ENCODE measurements at places on chromosomes 6 and 20.

DNA sequence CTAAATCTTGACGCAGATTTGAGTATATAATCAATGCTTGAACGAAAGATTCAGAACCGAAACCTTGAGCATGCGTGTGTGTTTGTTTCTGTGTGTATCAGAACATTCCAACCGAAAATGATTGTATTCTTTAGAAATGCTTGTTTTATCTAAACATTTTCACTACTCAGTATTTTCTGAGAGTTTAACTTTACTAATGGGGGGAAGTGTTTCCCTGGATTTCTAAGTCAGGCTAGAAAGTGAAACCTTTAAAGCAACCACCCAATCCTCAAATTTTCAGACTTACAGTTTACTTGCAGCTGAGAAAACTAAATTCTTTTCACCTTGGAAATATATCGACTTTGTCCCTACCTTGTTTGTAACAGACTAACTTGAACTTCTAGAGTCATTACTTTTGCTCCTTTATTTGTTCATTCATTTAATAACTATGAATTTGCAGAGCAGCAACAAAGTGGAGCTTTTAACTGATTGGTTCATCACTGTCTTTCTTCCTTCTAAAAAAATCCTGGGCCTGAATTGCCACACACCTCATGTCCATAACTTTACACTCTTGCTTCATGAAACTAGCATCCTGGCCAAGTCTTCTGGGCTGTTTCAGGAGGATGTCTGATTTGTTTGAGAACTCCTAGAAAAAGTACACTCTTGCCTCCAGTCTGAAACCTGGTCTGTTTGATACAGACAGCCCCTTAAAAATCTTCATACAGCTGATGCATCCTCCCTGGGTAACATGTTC lies 77.8 kb upstream of the XRN2 start:
- DNase-seq = no peak

DNA sequence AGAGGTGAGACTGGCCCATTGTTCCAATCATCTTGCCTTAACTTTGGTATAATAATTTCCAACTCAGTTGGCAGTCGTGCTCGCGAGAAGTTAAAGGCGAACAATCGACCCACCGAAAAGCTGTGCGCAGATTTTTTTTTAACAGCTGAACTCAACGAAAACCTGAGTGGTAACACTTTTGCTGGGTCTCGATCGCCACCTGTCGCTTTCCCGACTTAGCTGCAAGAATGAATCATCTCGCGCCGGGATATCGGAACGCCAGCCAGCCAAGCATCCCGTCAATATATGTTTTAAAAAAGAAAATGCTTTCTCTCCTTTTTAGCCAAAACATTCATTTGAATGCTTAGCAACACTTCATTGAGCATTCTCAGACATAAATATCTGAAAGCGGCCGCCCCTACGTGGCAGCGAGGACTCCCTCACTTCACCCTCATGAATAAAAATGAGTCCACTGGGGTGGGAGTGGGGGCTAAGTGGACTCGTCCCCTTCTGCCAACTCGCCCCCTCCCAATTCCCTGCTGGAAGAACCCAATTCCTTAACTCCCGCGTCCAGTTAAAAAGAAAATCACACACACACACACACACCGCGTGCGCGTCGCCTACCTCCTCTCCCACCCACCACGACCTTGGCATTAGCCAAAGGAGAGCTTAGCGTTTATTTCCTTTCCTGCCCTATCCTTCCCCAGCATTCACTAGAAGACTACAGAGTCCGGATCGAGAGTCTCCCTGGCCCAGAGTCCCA lies 1.5 kb downstream of the COL12A1 start:
- peak; percentile 51 for DNase-seq

- DNase-seq = no peak
Measured at GRCh38 chr20:60107621-60108390, 149.6 kb downstream of the CDH26 start.

DNA sequence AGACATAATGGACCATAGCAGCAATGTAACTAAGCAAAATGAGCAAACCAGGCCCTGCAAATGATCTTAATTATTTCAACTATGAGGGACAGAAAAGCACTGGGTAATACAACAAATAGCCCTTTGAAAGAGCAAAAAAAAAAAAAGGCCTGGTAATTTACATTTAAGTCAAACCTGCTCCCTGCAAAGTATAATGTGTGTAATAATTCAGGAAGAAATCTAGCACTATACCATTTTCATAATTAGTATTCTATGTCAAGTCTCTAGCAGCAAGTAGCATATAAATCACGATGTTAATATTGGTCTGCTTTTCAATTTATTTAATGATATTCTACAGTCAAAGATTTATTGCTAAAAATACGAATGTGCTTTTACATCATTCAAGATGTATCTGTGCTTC lies 489.6 kb downstream of the BMP2 start:
- no peak for DNase-seq

DNA sequence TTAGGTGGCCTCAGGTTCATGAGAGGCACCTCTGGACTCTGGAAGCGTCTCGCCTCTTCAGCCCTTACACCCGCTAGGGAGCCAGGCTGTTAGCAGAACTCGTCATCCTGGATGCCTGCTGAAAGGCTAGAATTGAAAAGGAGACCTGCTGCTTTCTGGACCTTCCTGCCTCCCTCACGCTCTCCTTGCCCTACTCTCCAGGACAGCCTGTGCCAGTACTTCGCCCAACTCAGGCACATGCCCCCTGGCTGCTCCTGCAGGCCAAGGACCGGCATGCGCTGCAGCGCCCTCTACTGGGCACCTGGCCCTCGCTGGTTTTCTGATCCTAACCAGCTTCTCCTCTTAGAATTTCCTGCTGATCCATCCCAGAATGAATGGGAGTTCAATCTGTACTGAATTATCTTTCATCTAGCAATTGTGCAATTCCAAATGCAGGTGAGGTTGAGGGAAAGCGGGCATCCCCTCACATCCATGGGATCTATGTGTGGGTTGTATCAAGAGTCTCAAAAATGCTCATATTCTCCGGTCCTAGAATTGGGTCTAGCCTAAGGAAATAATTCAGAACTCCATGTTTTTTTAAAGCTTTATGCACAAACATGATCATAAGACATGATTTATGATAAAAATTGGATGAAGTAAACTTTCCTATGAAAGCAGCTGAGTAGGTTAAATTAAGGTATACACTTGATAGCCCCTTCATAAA lies 78.0 kb downstream of the PTPN1 start:
- peak; percentile 67 for DNase-seq

GRCh38 chr6:147642458-147642857 lies 134.0 kb downstream of the SAMD5 start:
- DNase-seq = no peak

GRCh38 chr6:19317431-19317986 lies 519.7 kb upstream of the ID4 start:
- DNase-seq = no peak

GRCh38 chr6:20483887-20484497 lies 50.3 kb upstream of the CDKAL1 start:
- no peak for DNase-seq

- DNase-seq = no peak
Measured at GRCh38 chr20:63744574-63745423, 5.2 kb downstream of the SLC2A4RG start.

DNA sequence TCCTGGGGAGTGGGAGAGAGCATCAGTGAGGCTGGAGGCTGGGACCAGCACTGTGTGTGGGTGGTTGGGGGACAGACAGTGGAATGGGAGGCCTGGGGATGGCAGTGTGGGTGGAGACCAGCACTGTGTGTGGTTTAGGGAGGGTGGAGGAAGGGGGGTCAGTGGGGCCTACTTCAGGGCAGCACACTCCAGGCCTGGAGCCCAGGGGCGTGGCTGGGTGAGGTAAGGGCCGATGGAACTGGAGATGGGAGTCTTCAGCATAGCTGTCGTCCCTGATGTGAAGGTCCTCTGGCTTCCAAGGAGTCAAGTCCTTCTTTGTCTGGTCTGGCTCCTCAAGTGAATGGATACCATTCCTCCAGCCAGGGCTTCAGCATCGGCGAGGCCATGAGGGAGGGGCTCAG lies 18.6 kb downstream of the KCNK17 start:
- DNase-seq = no peak

GRCh38 chr20:24146231-24146634 lies 157.7 kb upstream of the GGTLC1 start:
- no peak for DNase-seq

DNA sequence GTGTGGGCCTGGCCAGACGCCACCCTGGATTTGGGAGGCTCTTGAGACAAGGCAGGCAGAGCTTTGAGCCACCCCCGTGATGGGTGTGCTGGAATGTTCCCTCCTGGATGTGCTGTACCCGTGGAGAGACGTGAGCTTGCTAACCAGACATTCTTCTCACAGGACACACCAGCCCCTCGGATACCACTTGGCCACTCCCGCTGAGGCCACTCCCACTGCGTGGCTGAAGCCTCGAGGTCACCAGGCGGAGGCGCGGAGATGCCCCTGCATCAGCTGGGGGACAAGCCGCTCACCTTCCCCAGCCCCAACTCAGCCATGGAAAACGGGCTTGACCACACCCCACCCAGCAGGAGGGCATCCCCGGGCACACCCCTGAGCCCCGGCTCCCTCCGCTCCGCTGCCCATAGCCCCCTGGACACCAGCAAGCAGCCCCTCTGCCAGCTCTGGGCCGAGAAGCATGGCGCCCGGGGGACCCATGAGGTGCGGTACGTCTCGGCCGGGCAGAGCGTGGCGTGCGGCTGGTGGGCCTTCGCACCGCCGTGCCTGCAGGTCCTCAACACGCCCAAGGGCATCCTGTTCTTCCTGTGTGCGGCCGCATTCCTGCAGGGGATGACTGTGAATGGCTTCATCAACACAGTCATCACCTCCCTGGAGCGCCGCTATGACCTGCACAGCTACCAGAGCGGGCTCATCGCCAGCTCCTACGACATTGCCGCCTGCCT lies 14.1 kb downstream of the SLCO4A1 start:
- DNase-seq = no peak

DNA sequence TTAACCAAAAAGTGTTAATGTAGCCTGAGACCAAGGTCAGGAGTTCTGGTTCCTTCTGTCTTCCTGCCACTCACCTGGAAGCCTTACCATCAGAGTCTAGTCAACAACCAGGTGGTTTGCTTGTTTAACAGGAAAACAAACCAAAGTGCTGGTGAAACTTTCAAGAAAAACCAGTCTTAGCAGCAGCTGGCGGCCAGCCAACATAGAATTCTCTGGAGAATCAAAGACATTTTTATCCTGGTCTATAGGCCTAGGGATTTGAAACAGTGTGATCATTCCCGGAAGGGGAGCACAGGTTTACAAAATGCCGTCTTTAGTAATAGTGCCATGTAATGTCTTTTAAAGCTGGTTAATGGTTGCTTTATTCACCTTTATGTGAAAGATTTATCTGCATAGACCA lies 146.6 kb upstream of the AKIRIN2 start:
- no peak for DNase-seq

GRCh38 chr20:18543216-18543615 lies 24.0 kb upstream of the SMIM26 start:
- DNase-seq = no peak

DNA sequence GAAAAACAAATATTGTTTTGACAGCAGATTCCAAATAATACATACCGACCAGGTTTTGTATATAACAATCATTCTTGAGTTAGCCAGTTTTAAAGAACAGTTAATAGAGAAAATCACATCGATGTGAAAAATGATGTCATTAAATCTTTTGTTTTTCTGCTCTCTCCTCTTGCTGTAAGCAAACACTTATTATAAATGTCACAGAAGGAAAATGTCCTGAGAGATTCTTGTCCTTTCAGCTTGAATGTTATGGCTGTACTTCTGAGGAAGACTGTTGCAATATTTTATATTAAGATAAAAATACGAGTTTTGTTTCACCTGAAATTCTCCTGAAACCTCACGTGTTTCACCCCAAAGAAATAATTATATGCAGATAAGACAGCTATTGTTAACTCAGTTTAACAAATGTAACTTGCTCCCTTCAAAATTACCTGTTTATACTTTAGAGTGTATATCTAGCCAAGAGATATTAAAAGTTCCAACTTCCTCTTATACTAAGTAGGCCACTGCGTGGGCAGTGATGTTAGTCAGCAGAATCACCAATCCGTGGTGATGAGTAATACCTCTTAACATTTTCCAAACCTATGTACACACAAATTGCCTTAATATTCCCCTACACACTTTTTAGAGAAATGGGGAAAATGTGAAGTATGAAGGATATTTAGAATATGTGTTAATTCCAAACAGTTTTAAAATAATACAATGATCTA lies 1111.4 kb upstream of the CITED2 start:
- DNase-seq = peak; percentile 61

DNA sequence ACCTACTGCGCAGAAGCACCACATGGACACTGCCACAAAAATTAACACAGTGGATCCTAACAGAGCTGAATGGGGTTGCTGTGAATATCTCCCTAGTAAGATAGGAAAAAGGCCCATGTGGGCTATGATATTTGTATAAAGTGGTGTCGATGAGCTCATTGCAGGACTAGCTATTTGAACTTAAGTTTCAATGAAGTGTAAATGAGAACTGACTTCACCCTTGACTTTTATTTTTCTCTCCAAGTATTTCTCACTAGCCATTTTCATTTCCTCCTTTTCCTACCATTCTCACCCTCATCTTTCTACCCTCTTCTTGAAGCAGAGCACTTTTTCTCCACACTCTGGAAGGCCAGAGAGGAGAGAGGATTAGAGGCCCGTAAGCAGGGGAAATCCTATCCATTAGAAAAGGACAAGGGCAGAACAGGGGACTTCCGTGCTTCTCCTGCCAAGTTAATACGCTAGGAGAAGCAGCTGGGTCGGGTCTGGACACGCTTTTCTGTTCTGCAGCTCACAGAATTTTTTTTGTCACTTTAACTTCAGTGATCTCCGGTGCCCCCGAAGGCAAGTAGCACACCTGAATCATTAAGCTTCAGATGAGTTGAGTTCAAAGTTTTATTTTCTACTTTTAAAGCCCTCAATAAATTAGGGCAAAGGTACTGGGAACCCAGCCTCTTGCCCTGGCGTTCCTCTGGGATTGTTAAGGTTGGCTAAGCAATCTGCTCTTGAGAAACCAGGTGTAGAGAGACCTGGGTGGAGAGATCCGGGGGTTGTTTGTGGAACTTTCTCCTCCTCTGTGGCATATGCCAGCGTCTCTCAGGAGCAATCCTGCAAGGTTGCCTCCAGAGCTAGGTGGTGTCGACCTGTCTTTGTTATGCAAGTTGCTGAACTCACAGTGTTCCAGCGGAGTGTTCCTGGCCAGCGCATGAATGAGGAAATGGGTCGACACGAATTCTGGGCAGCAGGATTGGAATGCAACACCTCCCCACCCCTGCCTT lies 56.2 kb upstream of the ARID1B start:
- no peak for DNase-seq

DNA sequence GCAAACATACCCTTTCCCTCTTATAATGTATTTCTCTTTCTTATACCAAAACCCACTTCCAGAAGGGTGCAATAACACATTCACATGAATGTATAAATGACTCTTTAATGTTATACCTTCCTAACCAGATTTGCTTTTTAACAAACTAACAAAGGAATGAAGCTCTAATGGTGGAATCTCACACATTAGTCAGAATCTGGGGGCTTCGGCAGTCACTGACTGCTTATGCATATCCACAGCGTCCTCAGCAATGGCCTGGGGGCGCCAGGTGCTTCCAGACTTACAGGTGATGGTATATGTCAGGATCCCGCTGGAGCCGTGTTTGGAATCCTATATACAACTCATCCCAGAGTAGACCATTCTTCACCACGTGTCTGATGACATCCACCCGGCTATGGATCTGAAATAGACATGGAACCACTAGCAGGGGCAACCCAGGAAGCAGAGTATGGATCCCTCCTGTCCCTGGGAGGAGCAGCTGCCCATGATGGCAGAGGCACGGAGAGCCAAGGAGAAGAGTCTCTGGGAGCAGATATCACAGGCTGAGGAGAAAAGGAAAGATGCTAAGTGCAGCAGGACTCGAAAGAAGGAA lies 150.8 kb upstream of the RIPOR2 start:
- DNase-seq = no peak

All from KBM-7 (cell line).